ENCODE measurements at places on chromosomes 12 and 14.

DNA sequence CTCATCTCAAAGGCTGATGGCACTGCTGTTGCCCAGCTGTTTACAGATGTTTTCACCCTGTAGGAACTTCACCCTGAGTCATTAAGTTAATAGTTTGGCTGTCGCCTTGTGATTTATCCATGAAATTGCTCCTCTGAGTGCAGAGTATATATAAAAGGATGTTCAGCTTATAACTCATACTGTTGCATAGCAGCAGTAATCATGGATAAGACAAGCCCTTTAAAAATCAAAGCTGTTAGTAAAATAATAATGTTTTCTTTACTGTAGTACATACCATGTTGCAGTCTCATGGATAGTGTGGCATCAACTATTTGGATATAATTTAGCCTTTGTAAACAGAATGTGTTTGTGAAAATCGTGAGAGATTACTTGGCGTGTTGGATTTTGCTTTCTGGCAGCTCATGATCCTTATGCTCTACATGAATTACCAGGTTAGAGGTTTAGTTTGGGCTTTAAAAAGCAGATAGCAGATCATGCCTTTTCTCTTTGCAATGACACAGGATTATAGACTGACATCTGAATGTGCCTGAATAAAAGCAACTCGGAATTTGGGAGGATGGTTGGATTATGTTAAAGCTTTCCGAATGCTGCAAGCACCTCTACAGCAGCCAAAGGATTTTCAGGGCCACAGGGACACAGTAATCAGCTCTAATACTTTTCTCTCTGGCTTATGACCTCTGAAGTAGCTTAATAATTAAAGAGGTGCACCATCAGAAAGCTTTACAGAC, 279.7 kb upstream of the ATP2B1 start:
- DNase-seq = no peak

- DNase-seq = no peak
These were observed 186.4 kb downstream of the BTG1 start for GRCh38 chr12:91959220-91959619.

GRCh38 chr14:70931008-70931407, 23.7 kb downstream of the PCNX1 start:
- DNase-seq = no peak

DNA sequence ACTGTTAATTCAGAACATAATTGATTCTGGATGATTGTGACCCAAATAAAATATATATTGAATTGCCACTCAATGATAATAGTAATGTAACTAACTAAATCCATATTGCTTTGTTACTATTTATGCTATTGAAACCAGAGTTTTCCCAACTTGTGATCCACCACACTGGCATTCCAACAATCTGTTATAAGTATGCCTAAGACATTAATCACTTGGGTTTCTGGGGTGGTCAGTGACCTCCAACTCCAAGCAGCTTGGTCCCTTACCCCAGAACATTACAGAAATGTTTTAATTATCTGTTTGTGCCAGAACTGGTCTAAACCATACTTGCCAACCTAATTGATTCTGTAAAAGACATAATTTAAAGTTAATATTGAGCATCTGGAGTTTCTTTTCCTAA, 14.6 kb downstream of the CAPS2 start:
- no peak for DNase-seq

GRCh38 chr14:55964091-55964490, 154.1 kb upstream of the PELI2 start:
- no peak for DNase-seq

Data from coronary artery (tissue), 2 donors.